ENCODE measurements at places on chromosomes 1 and 21.

- peak; percentile 45 for DNase-seq
These were observed 43.0 kb downstream of the XPR1 start for GRCh38 chr1:180674603-180675530.

- no peak for DNase-seq
These were observed 97.3 kb downstream of the SLC35F3 start for GRCh38 chr1:234001817-234002216.

DNA sequence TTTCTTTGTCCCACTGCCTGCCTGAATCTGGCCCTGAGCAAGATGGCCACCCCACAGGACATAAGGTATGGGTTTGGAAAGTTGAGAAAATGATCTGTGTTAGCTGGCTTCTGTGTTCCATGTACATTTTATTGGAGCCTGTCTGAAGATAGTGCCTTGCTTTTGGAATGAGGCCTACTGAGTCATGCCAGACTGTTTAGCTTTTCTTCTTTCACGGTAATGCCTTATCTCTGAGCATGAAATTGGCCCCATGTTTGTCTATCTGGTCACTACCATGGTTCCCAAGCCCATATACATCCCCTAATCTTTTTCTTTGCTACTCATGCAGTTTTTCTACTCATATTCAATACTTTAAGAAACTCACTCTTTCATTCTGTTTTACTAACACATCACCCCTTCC, 85.1 kb upstream of the LMO4 start:
- peak; percentile 70 for DNase-seq

DNA sequence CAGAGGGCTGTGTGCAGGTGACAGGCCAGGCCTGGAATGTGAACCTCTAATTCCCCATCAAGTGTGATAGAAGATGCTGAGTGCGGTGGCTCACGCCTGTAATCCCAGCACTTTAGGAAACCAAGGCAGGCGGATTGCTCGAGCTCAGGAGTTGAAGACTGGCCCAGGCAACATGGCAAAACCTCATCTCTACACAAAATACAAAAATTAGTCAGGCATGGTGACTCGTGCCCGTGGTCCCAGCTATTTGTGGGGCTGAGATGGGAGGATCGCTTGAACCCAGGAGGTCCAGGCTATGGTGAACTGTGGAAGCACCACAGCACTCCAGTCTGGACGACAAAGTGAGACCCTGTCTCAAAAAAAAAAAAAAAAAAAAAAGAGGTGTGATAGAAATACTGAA, 40.1 kb upstream of the PUM1 start:
- DNase-seq: no peak

- peak; percentile 80 for DNase-seq
These were observed 84.9 kb downstream of the SIM2 start for GRCh38 chr21:36783612-36784374.

- peak; percentile 59 for DNase-seq
These were observed at the start of gene MAPKAPK2 for GRCh38 chr1:206684478-206685333. TSS of gene MAPKAPK2 (plus strand) at chr1:206684905. CDS start at chr1:206685230, 325 bp downstream.

- DNase-seq: no peak
These were observed 402.2 kb downstream of the SMYD3 start for GRCh38 chr1:246104927-246105326.

- peak; percentile 34 for DNase-seq
These were observed 93.8 kb upstream of the PRDX6 start for GRCh38 chr1:173383351-173383750.

GRCh38 chr1:201773764-201774163, 55.2 kb upstream of the IPO9 start:
- DNase-seq: no peak

- DNase-seq: no peak
These were observed 40.5 kb downstream of the DISC1 start for GRCh38 chr1:231666937-231667608.

DNA sequence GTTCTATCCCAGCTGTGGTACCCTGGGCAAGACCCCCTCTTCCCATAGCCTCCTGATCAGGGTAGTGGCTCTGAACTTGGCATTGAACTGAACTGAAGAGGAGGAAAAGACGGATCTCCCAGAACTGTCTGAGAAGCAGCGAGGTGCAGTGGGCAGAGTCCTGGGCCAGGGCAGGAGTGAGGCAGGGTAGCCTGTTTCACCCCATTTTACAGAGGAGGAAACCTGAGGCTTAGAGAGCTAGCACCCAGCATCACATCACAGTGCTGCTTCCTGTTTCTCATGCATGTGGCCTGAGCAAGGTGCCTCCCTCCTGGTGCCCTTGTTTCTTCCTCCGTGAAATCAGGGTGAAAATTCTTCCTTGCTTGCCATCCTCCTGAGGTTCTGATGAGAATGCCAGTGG, 17.1 kb downstream of the ZNF362 start:
- DNase-seq: no peak

DNA sequence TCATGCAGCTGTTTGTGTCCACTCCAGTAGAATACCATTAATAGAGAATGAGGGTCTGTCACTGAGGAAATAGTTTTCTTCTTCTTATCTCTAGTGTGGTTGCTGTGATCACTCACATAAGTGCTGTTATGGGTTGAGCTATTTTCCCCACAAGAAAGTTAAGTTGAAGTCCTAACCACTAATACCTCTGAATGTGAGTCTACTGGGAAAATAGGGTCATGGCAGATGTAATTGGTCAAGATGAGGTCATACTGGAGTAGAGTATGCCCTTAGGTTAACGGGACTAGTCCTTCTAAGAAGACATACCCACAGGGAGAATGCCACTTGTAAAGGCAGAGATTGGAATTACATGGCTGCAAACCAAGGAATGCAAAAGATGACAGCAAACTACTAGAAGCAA, 70.5 kb upstream of the COL24A1 start:
- peak; percentile 76 for DNase-seq

- no peak for DNase-seq
These were observed 132.5 kb downstream of the SYT14 start for GRCh38 chr1:210070531-210070930.

DNA sequence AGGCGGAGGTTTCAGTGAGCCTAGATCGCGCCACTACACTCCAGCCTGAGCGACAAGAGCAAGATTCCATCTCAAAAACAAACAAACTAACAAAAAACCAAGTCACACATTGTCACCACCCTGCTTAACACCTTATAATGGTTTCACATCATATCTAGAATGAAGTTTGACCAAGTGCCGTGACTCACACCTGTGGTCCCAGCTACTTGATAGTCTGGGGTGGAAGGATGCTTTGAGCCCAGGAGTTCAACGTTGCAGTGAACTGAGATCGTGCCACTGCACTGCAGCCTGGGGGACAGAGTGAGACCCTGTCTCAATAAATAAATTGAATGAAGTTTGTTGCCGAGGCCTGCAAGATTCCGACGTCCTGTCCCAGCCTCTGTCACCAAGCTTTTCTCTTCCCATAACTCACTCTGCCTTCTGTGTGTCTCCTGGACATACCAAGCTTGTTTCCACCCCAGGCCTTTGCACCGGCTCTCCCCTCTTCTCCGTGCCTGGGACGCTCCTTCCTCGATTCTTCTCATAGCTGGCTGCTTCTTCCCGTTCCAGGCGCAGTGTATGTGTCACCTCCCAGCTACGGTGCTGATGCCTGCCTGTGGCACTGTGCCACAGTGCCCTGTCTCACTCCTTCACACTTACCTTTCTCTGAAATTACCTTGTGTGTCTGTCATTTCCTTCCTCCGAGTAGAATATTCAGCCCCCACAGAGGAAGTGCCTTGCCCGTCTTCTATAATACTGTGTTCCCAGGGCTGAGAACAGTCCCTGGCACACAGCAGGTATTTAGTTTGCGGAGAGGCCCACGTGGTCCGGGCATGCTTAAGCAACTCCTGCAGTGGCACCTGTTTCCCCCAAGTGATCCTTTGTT, 3.8 kb upstream of the SELENON start:
- DNase-seq: no peak

DNA sequence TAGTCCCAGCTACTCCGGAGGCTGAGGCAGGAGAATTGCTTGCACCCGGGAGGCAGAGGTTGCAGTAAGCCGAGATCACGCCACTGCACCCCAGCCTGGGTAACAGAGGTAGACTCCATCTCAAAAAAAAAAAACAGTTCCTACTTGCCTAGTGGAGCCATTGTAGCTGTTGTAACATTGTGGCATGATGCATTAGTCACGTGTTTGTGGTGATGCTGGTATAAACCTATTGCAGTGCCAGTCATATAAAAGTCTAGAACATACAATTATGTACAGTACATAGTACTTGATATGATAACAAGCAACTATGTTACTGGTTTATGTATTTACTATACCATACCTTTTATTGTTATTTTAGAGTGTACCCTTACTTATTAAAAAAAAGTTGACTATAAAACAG, 16.2 kb downstream of the KYAT3 start:
- no peak for DNase-seq

DNA sequence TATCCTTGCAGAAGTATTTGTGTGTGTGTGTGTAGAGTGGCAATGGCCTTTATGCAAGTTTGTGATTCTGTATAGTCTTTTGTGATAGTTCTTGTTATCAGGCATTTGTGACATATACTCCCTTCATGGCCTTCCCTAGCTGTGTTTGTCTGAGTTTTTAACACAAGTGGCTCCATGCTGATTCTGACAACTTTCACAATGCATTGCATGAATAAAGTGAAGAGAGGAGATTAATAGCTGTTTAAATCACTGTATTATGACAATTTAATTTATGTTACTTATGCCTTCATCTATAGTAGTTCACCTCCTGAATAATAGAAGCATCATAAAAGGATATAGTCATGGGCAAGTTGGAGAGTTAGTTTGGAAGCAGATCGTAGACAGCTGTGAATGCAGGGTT, 17.2 kb upstream of the MCOLN3 start:
- DNase-seq: no peak

DNA sequence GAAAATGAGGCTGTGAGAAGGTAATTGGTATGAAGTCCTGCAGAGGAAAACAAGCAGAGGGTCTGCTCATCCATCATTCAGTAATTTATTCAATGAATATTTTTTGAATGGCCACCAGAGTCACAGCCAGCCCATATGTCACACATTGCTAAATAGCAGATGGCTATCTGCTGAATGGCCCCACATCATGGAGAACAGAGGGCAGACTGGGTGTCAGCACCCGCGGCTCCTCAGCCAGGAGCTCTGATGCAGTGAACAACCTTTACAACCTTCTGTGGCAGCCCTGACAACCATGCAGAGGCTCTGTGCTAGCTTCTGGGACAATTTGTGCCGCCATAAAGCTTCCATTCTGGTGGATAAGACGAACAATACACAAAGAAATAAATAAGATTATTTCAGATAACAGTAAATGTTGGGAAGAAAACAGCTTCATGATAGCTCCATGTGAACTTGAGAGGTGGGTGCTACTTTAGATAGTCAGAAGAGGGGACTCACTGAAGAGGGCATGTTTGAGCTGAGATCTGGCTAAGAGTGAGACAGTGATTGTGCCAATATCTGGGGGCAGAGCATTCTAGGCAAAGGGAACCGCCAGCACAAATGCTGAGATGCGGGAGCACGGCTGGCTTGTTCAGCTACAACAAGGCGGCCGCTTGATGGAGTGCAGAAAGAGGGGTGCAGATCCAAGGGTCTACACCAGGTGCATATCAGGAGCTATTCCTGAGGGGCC, 2.8 kb upstream of the C1orf210 start:
- DNase-seq: no peak

DNA sequence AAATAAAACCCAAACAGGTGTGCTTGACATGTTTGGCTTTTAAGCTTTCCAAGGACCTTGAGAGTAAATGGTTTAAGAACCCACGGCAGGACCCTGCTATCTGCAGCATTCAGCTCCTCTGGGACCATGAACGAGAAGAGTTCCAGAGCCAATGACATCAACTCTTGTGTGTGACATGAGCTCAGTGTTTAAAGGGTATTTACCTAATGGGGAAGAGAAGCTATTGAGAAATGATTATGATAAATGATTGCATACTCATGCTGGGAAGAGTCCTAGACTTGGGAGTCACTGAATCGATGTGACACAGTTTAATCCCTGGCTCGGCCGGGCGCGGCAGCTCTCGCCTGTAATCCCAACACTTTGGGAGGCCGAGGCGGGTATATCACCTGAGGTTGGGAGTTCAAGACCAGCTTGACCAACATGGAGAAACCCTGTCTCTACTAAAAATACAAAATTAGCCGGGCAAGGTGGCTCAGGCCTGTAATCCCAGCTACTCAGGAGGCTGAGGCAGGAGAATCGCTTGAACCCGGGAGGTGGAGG, 55.4 kb downstream of the KANK4 start:
- no peak for DNase-seq

DNA sequence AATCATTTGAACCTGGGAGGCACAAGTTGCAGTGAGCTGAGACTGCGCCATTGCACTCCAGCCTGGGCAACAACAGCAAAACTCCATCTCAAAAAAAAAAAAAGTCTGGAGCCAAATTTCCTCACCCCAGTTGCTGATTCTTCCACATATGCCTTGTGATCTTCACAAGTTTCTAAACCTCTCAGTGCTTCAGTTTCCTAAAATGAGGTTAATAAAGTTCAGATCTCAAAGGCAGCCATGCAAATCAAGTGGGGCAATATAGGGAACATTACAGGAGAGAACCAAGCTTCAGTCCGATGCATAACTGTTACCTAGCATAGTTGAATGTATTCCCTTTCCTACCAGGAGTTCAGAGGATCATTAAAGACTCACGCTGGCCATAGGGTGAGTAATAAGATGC, 4.8 kb downstream of the ITLN1 start:
- DNase-seq: no peak

GRCh38 chr21:29053656-29054055, 19.8 kb downstream of the CCT8 start:
- peak; percentile 44 for DNase-seq

DNA sequence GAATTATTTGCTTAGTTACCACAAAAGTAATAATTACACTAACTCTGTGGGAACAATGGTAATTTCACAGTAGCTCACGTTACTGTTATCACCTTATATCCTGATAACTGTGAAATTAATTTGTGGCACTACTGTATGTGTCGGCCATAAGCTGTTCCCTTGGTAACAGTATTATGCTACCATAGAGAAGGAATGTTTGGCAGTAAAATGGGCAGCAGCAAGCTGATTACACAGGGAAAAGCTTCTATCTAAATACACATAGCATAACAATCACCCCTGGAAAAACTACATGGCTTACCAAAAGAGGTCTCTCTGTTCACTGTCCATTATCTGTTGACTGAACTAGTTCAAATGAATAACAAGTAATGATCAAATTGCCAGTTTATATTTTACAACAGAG, 124.1 kb downstream of the DPYD start:
- DNase-seq: peak; percentile 23

DNA sequence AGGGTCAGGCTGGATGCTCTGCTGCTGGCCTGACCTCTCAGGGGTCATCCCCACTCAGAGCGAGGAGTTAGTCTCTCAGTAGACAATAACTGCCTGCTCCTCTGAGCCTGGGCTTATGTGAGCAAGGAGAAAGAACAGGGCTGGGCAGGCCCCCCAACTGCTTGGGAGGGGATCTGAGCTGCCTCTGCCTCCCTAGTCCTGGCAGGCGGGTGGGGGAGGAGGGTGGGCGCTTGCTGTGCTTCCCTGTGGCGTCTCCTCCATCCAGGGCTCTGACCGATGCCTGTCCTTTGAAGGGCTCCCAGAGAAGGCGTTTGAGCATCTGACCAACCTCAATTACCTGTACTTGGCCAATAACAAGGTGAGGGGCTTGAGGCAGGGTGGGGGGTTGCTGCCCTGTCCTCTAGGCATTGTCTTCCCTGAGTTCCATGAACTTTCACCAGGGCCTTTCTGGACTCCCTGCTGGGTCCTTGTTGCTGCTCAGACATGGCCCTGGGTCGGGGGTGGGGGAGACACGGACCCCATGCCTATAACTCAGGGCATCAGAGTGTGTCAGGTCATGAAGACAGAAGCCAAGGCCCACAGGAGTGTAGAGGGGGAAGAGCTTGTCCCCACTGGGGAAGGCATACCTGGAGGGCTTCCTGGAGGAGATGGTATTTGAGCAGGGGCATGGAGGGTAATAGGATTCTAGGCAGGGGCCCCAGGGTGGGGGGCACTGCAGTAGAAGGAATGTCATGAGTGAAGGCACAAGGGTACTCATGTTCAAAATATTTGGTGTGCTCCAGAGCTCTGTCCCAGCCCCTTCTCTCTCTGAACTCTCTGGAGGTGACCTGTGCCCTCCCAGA, 12.5 kb downstream of the PODN start:
- no peak for DNase-seq
